ENCODE measurements at places on chromosomes 6 and 20.
A peak's percentile ranks its signal among the peaks of the same experiment; 100 is the strongest.

- peak; percentile 28 for DNase-seq
Observed at GRCh38 chr6:112183271-112183671, 71.1 kb downstream of the LAMA4 start.

DNA sequence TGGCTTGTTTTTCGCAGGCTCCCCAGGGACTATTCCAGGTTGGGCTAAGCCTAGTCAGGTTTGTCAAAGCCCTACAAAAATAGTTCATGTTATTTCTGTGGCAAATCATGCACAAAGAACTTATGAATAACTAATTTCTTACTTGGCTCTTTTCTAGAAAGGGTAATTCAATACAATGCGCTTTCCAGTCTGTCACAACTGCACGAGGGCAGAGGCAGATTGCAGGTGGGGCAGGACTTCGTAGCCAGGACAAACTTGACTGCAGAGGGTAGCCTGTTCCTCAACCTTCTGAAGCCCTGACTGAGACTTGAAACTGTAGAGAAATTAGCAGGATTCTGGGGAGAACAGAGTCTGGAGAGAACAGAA, 253.5 kb downstream of the QKI start:
- no peak for DNase-seq

- no peak for DNase-seq
Observed at GRCh38 chr6:71599359-71599758, 287.0 kb upstream of the RIMS1 start.

GRCh38 chr20:33014336-33015113, 7.0 kb downstream of the BPIFB2 start:
- no peak for DNase-seq

- DNase-seq = no peak
Observed at GRCh38 chr6:144637541-144637940, 352.4 kb downstream of the UTRN start.

DNA sequence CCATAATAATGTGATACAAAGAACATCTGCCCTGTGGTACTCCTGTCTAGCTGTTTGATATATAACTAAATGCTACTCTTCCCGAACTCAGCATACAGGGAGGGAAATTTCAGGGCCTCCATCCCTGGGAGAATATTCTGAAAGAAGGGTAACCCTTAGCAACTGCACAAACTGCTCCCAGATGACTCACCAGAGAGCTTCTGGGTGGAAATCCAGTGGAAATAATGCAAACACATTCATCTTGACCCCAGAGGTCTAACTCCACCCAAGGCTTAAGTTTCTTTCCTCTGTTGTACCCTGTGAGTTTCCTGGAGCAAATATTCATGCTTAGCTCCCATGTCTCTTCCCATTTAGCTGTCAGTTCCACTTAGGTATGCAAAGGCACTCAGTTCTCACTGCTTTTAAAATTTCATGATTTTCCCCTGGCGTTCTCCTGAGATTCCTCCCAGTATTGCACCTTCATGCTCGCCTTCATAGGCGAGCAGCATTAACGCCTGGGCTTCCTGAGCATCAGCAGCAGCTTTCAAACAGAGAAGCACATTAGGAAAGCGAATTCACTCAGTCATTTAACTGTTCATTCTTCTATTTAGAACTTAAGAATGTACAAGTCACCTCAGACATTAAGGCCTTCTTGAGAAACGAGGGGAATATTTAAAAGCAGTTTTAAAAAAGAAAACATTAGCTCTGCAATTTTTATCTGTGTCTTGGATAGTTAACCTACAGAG, 43.8 kb upstream of the LAMA4 start:
- no peak for DNase-seq

- no peak for DNase-seq
Observed at GRCh38 chr6:136893187-136893586, 28.9 kb upstream of the SLC35D3 start.

DNA sequence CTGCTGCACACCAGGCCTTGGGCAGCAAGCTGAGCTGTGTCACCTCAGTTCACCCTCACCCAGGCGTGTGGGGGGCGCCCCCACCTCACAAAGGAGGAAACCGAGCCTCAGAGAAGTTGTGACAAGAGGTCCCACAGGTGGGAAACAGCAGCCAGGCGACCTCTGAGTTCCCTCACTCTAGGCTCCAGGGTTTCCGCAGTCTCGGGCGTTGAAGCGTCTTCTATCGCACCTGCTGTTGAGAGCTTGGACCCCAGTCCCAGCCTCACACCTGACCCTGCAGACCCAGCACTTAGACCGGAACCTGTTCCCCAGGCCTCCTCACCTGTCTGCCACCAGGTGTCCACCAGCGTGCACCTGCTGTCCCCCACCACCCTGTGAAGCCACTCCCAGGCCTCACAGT, 22.3 kb upstream of the APMAP start:
- no peak for DNase-seq

GRCh38 chr6:75602246-75603105, 796 bp downstream of the SENP6 start:
- peak; percentile 47 for DNase-seq

DNA sequence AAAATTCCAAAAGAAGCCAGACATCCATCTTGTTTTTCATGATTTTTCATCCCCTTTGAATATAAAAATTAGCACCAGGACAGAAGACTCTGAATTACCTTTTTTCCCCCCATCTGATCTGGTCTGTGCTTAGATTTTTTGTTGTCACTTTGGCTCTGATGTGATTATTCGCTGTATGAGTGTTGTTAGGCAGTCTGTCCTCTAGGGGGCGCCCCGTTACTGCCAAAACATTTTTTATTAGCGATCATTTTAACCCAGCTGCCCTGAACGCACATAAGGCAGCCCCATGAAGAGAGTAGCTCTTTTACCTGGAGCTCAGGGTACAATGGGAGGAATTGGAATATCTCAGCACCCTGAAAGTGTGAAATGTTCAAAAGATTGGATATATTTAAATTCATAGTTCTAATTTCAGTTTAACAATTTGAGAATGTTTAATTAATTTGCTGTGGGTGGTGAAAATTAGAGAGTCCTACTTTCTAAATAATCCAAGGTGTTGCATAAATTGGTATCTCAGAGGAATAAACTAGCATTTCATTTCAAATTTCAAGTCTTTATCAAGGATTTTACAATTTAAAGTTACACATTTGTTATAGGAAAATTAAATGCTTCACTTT, 60.8 kb downstream of the PRPH2 start:
- peak; percentile 90 for DNase-seq
